ENCODE measurements at places on chromosomes 12 and 14. TPM values are rescaled to one million over a fixed set of nuclear protein-coding genes. Genes with fewer than 3 reads are reported as not detected.
A peak's percentile ranks its signal among the peaks of the same experiment; 100 is the strongest.

GRCh38 chr12:124458220-124458991 lies 109.0 kb downstream of the NCOR2 start:
- H3K27ac ChIP-seq: peak overlapping the region; percentile 61
- H3K4me1 ChIP-seq: peaks cover 14% of the 10 kb centered on the region
- no peaks in the 10 kb centered on the region for H3K27me3 ChIP-seq
- DNase-seq: no peak
- H3K36me3 ChIP-seq: no peaks in the 10 kb centered on the region

DNA sequence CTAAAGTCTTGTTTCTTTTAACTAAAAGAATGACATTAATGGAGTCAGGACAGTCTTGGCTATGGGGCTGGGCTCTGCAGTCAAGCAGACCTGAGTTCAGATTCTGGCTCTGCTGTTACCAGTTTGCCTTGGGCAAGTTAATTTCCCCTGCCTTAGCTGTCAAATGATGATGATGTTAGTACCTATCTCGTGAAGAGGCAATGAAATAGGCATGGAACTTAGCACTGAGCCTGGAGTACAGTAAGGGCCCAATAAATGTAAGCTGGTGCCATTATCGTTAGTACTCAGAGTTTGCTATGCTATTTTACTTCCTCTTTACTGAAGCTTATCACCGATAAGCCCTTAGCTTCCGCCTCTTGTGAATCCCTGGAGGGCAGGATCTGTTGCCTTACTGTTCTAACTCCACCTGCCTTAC lies 8.5 kb downstream of the FBXW8 start:
- H3K36me3 ChIP-seq: no peaks in the 10 kb centered on the region
- peaks cover 6% of the 10 kb centered on the region for H3K4me1 ChIP-seq
- no peak overlapping the region for H3K27ac ChIP-seq
- no peak overlapping the region for H3K4me3 ChIP-seq
- DNase-seq: no peak
- H3K27me3 ChIP-seq: no peaks in the 10 kb centered on the region

Gene TIGAR
- total RNA-seq: 6.6 TPM

Gene ALX1
- total RNA-seq: not detected

Gene JDP2
- total RNA-seq: 34.0 TPM
